ENCODE measurements at places on chromosomes 5 and 9.

DNA sequence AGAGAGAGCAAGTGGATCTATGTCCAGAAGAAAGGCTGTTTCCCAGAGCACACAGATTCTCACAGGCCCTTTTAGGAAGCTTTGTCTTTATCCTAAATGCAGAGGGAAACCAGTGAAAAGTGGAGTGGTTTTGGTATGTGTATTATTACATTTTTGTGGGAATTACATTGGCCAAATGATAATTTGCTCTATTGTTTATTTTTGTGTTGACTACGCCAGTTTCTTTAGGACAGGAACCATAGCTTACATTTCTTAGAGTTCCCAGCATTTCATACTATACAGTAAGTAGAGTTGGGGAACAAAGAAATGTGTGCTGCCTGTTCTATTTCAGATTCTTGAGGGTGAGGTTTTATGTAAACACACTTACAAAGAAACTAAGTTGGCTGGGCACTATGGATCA, 29.4 kb upstream of the SPATA31D4 start:
- DNase-seq = no peak

- no peak for DNase-seq
Measured at GRCh38 chr9:69253057-69253456, 72.0 kb upstream of the ENTREP1 start.

DNA sequence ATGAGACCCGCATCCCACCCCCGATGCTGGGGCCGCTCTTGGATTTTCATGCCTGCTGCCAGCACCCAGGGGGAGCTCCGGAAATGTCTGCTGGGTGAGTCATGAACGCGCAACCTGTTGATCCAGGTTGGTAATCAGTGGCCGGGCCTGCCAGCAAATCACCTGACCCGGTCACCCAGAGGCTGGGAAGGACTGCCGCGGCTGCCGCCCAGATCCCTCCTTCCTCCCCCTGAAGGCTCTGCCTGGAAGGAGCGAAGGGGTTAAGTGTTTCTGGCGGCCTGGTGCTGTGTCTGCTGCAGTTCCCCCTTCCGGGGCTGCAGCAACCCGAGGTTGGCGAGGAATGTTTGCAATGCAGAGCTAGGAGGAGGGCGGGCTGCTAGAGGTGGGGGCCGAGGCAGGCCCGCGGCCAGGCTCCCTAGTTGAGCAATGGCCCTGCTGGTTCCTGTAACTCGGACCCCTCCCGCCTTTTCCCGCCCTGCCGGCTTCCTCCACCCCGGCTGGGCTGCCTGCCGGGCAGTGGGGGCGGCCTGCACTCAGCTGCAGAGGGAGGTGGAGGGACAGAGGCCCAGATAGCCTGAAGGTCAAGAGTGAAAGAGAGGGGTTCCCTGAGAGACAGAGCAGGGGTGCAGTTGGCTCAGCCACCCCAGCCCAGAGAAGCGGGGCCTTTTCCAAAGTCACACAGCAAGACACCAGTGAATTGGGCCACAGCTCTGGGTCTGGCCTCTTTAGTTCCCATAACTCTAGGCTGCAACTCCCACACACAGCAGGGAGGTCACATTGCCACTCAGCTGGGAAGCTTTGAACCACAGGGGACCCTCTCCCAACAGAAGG, 156.3 kb upstream of the IER5L start:
- DNase-seq = no peak

DNA sequence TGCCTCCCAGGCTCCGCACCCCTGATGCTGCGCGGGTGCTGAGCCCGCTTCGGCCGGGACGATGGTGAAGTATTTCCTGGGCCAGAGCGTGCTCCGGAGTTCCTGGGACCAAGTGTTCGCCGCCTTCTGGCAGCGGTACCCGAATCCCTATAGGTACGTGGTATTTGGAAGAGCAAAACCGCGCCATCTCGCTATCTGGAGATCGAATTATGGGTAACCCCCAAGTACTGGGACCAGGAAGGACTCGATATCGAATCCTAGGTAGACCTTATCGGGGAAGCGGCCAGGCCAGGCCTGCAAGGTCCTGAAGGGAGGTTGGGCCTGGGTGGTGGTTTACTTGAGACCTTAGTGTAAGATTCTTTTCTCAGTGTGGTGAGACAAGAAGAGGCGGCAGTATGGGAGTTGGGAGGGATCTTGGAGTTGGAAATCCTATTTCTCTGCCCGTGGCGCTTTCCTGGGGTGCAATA, 359 bp downstream of the PRELID1 start:
- no peak for DNase-seq

DNA sequence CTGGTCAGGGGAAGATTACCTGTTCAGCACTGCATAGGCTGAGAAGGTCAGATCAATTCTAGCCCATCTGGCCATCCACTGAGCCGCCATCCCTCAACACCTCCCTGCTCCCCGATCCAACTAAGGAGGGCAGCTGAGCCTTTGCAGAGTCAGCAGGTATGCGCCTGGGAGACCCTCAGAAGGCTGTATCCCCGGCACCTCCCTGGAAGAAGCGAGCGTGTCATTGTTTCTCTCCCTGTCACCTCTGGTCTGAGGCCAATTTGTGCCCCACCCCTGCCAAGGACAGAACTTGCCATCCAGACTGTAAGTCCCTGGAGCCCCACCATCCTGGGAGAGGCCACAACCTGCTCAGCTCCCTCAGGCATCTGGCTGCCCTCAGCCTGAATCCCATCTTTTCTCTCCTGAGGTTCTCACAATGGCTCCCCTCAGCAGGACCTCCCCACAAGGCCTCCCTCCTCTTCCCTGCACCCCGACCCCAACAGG, 2.6 kb downstream of the CLTB start:
- no peak for DNase-seq

Measured in stimulated activated CD8-positive, alpha-beta memory T cell treated with anti-CD3 and anti-CD28 coated beads, Interleukin-4, amount 100 ng/mL, for 1 hour (primary cell).